ENCODE measurements at places on chromosomes 5 and 9. TPM values are rescaled to one million over a fixed set of nuclear protein-coding genes. Genes with fewer than 3 reads are reported as not detected.

The SARDH gene
- 25.9 TPM for total RNA-seq

The TYRP1 gene
- total RNA-seq = not detected

The LVRN gene
- 0.16 TPM for total RNA-seq

The CCL19 gene
- not detected for total RNA-seq

The ADAMTS19 gene
- total RNA-seq = 0.54 TPM

The CDH10 gene
- total RNA-seq = not detected

The PNPLA7 gene
- total RNA-seq = 0.81 TPM

The COL23A1 gene
- not detected for total RNA-seq

The CDKN2A gene
- total RNA-seq = 8.7 TPM

The DNAJC21 gene
- 9.7 TPM for total RNA-seq

The ARL10 gene
- total RNA-seq = 5.6 TPM

The FOXI1 gene
- not detected for total RNA-seq

The MVB12B gene
- 2.8 TPM for total RNA-seq

The ZDHHC11B gene
- total RNA-seq = not detected

The ABCA2 gene
- 23.8 TPM for total RNA-seq

The AQP3 gene
- total RNA-seq = 2.6 TPM

The AP3B1 gene
- total RNA-seq = 49.2 TPM

The RNF208 gene
- total RNA-seq = not detected

The REEP2 gene
- total RNA-seq = 8.3 TPM

The PPP1R26 gene
- 7.6 TPM for total RNA-seq

The DBH gene
- total RNA-seq = not detected

The PCDHGB4 gene
- total RNA-seq = 16.8 TPM

The ITGA1 gene
- 15.6 TPM for total RNA-seq

The ORM2 gene
- total RNA-seq = not detected

The MAML1 gene
- 12.5 TPM for total RNA-seq

The CXXC5 gene
- total RNA-seq = 58.2 TPM

The TEX48 gene
- total RNA-seq = not detected

The CCL28 gene
- total RNA-seq = 2.9 TPM

The ZBTB34 gene
- total RNA-seq = 6.1 TPM

The ZNF483 gene
- 0.18 TPM for total RNA-seq

The SNCB gene
- total RNA-seq = not detected

The SOHLH1 gene
- total RNA-seq = not detected

The PCDHA12 gene
- 0.16 TPM for total RNA-seq

The SPARC gene
- total RNA-seq = 3,236 TPM

The TSC1 gene
- total RNA-seq = 21.5 TPM
